ENCODE measurements at places on chromosomes 5 and 9.

DNA sequence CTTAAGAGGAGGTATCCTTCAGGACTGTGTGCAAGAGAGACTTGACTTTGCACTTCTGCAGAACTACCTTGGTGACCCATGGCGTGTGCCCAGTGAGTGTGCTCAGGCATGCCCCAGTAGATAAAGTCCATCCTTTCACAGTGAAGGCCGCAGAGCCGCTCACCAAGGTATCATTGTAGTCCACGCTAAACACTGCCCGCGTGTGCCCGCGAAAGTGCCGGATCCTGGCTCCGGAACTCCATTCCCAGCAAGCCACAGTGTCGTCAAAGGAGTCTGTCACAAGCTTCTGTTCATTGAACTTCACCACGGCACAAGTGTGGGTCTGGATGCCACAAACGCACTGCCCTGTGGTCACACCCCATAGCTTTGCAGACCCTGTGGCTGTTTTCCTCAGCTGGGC lies 3.3 kb upstream of the GRM6 start:
- DNase-seq = no peak

GRCh38 chr5:95782181-95782580 lies 40.3 kb downstream of the GLRX start:
- DNase-seq = no peak

DNA sequence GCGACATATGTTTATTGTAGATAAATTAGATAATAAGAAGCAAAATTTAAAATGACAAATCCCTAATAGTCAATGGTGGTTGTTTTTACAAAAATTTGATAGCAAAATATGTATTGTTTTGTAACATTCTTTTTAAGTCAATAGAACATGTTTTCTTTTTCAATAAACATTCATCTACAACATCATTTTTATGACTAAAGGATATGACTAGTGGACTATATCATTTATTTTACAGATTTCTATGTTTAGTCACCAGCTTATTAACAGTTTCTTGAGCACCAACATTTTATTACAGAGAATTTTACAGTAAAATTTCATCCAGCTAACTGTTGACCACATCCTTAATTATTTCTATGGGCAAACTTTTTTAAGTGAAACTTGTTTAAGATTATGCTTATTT lies 114.7 kb upstream of the IL7R start:
- DNase-seq = no peak

DNA sequence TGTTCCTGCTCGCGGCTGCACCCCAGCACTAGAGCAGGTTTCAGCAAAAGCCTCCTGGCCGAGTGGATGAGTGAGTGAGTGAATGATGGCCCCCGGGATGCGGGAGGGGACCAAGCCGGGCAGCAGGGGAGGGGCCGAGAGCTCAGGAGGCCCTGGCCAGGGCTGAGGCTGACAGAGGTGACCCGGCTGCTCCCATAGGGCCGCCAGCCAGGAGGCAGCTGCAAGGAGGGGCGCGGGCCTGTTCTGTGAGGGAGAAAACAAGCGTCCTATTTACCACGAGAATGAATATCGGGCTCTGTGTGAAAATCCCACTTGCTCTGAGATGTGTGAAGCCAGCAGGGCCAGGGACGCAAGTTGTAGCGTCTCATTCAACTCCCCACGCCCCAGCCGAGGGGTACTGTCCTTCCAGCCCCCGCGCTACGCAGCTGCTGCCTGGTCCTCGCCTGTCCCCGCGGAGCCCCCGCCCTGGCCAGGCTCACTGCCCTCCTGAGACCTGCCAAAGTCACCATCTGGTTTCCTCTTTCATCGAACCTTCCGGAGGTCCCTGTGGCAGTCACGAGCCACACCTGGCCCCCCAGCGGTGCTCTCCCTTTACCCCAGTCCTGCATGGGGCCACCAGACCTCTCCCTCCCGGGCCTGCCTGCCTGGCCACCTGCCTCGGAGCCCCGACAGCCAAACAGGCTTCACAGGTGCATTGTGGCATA lies 38.8 kb downstream of the RASGEF1C start:
- no peak for DNase-seq

GRCh38 chr5:33657804-33658440 lies 217.2 kb downstream of the TARS1 start:
- DNase-seq = no peak

DNA sequence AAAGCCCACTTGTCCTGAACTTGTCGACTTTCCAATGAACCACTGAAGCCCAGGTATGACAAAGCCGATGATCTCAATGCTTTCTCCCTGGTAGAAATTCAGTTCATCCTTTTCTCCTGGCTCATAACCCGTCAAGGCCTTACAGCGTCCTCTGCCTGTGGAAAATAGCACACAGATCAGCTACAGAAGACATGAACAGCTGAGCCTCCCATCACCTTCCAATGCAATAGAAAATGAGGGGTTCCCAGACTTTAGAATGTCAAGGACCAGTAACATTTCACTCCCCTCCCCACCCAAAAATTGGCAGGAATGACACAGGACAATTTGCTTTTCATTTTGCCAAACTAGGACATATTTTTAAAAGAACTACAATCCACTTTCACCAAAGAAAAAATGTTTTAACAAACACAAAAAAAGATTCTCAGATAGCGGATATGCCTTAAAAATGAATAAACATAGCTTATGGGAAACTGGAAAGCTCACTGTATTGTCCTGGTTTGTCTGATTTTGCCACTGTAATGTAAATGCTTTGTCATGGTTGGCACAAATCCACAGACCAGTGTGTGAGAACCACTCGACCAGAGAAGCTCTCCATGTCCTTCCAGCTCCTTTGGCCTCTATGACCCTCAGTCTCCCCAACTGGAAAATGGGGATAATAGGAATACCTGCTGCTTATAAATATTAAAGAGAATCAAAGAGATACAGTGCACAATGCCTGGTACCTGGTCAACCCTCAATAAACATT lies 24.4 kb downstream of the SH3TC2 start:
- DNase-seq = no peak

DNA sequence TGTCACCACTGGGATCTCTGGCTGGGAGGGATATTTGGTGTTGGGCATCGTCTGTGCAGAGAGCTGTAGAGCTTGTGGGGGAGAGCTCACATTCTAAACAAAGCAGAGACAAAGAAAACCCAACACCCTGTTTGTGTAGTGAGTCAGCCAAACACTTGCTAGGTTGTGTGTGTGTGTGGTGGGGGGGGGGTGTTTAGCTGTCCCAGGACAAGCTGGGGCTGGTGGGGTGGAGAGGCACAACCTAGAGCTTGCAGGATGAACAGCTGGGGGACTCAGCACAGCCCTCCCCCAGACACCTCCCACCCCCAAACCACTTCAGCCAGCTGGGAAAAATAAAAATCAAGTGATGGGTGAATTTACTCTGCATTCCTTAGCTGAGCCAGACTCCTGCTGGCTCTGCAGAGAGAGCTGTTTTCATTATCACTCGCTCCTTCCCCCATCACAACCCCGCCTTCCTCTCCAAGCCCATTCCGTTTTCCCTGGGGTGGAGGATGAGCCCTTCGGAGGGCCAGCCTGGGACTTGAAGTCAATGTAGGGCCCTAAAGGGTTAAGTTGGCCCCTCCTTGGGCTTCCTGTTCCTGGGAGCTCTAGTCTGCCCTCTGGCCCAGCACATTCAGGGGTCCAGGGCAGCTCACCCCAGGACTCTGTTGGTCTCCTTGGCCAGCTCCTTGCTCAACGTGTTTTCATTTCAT lies 2.6 kb downstream of the OLFML2A start:
- DNase-seq = peak; percentile 7

- no peak for DNase-seq
Measured at GRCh38 chr9:121388140-121388905, 18.3 kb upstream of the STOM start.
